Naive B cell (primary cell): ENCODE measurements at places on chromosomes 1 and 21.

DNA sequence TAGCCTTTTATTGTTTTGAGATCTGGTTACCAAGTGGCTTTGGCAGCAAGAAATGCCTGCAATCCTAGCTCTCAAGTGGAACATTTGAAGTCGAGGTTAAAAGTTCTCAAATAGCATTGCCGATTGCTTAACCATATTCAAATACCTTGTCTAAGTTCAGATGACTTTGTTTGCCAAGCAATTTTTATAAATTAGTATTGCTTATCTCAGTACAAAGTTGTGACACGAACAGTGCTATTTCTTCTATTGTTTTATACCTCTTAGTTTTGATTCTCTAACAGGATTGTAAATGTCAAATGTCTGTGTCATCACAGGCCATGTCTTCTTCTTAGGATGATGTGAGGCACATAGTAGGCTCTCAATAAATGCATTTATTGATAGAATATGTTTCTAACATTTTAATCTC, 633.3 kb downstream of the PTPRC start:
- DNase-seq, result no peak

DNA sequence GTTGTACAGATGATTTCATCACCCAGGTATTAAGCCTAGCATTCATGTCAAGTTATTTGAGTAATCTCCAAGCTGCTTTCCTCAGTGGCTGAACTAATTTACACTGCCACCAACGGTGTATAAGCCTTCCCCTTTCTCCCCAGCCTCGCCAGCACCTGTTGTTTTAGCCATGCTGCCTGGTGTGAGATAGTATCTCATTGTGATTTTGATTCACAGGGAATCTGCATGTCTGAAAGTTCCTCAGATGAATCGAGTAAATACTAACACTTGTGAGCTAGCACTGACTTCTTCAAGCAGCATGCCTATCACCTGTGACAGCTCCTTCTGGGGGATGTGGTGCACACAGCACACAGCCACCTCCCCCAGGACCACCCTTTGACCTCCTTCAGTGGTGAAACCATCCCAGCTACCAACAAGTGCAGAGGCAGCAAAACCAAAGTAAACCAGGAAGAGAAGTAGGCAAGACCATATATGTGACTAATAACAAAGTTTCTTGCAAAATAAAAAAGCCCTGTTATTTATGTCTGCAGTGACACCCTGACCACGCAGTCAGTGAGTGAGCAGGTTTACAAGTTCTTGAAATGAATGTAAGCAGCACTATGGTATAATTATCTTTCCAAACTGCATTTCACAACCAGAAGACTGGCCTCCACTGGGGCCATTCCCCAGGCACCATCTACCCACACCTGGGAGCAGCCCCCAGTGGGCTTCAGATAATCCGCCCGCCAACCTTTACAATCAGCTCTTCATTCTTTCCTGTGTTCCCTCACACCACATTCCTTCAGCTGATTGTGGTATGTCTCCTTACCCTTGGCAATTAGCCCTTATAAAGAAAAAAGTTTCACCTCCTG, 173.8 kb downstream of the ETS2 start:
- no peak for DNase-seq

GRCh38 chr1:26470878-26471497, 1.3 kb upstream of the HMGN2 start:
- no peak for DNase-seq

DNA sequence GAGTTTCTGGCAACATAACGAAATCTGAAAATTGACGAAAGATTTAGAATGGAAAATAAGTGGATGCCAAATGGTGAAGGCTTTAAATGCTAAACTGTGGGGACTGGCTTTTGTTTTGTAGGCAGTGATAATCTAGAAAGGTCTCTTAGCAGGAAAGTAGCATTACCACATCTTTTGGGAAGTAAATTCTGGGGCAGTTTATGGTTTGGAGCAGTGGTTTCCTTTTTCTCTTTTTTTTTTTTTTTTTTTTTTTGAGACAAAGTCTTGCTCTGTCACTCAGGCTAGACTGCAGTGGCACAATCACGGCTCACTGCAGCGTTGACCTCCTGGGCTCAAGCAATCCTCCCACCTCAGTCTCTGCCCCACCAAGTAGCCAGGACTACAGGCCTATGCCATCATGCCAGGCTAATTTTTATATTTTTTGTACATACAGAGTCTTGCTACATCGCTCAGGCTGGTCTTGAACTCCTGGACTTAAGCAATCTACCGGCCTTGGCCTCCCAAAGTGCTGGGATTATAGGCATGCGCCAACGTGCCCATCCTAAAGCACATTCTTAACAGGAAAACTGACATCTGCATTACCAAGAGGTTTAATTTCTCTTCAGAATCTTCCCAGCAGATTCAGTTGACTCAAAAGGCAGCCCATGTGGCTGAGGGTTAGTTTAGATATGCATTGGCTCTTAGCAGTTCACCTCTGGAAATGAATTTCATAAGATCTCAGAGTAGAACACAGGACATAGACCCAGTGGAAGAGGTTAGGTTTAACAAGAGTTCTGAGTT, 32.9 kb downstream of the C21orf91 start:
- DNase-seq, result no peak

DNA sequence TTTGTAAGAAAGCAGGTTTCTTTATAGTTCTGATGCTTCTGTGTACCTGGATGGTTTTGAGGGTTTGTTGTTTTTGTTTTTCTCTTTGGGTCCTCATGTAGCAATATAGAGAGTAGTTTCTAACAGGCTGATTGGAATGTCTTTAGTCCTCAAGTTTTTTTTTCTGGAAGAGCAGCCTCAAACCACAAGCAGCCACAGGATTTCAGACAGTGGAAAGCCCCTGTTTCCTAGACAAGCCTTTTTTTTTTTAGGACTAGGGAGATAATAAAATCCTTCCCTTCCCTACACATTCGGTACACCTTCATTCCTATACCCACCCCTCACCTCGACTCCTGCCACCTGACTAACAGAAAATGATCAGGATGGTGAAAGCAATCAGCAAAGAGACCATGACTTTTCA, 47.6 kb downstream of the ACP6 start:
- DNase-seq, result no peak

- no peak for DNase-seq
Observed at GRCh38 chr1:216805953-216806352, 82.7 kb upstream of the ESRRG start.

GRCh38 chr1:183635099-183635605, 431 bp downstream of the ARPC5 start:
- no peak for DNase-seq

GRCh38 chr1:52567943-52568342, 15.1 kb upstream of the TUT4 start:
- no peak for DNase-seq

DNA sequence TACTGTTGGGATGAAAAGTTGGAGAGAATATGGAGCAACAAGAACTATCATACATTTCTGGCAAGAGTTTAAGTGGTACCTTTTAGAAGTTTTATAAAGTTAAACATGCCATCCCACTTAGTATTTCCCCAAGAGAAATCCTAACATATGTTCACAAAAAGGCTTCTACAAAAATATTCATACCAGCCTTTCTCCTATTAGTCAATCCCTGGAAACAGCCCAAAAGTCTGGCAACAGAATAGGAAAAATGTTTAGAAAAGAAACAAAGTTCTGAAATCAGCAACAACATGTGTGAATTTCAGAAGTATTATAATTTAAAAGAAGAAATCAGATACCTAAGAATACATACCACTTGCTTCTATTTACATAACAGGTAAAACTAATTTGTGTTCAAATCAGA, 271.0 kb downstream of the DSCAM start:
- DNase-seq, result no peak
